CD14-positive monocyte (primary cell): ENCODE measurements at places on chromosomes 7 and 10. TPM values are rescaled to one million over a fixed set of nuclear protein-coding genes. Genes with fewer than 3 reads are reported as not detected.
A peak's percentile ranks its signal among the peaks of the same experiment; 100 is the strongest.

FAM25C gene
- not detected for polyA plus RNA-seq

FFAR4 gene
- polyA plus RNA-seq: 0.97 TPM

PDAP1 gene
- 16.2 TPM for polyA plus RNA-seq

APBB1IP gene
- 24.6 TPM for polyA plus RNA-seq

ADCYAP1R1 gene
- polyA plus RNA-seq: not detected in 2 replicates

UNCX gene
- polyA plus RNA-seq: not detected

SEC31B gene
- polyA plus RNA-seq: 0.05 TPM

SDK1 gene
- not detected for polyA plus RNA-seq

SLC29A4 gene
- polyA plus RNA-seq: 0.10 and 0.29 TPM in 2 replicates

MALRD1 gene
- not detected for polyA plus RNA-seq

BET1 gene
- polyA plus RNA-seq: 8.2 TPM

DNA sequence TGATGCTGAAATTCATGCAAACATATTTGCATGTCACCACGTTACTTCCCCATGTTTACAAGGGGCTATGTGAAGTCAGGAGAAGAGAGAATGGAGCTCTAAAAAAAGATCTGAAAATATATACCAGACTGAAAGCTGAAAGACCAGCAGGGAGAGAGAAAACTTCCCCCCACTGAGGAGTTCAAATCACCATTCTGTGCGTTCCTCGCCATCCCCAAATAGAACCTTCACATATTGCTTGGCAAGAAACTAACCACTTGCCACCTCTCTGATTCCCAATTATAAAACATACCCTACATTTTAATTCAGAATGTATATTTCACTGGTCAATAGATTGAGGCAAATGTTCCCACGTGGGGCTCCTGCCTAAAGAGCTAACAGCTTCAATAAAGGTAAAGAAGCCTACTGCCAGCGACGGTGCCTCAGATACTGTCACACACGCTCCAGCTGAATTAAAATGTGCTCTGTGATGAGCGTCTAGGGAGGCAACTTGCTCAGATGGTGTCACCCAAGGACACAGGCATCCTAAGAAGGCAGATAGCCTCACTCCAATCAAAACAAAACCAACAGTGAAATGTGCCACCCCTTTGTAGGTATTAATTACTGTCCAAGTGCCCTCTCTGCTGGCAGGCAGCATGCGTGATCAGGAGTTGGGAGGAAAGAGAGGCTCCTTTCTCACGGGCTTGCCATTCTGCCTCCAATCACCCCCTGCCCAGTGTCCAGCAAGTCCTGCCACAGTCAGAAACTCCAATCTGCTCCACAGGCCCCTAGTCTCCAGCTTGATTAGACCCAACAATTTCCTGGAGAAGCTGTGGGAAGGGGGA lies 298.2 kb downstream of the GRID1 start:
- no peak for DNase-seq

DNA sequence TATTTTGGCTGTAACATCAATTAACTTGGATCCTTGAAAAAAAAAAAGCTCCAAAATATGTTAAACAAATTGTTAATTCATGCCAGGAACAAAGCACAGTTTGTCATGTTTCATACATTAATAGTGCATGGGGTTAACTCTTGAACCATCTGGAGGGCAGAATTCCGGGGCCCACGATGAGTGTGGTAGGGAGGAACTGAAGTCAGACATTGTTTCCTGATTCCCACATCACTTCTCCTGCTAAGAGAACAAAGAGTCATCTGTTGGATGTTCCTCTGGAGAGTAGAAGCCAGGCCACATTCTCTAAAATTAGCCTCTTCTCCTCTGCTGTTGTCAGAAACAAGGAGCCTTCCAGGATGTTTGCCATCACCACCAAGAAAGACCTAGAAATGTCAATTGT lies 54.6 kb downstream of the TMEM178B start:
- DNase-seq: no peak

GRCh38 chr10:29895456-29895855 lies 163.9 kb downstream of the JCAD start:
- no peak for DNase-seq

- no peak for DNase-seq
Observed at GRCh38 chr7:151187409-151188251, 580 bp upstream of the ASB10 start.

DNA sequence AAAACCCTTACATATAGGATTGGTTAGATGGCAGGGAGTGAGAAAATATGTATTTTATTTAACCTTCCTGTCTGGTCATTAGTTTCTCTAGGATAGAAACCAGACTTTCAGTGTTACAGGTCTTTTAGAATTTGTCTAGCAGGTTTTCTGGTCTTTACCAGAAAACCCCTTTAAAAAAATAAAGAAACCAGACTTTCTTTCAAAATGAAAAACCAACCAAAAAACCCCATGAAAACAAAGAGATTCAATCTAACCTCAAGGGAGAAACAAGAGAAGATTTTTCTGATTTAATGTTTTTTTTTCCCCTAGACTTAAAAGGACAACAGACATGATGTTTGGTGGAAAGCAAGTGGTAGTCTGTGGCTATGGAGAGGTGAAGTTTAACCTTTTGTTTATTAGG lies 28.7 kb upstream of the STRIP2 start:
- DNase-seq: no peak

- no peak for DNase-seq
Observed at GRCh38 chr10:130882906-130883305, 428.6 kb downstream of the TCERG1L start.

DNA sequence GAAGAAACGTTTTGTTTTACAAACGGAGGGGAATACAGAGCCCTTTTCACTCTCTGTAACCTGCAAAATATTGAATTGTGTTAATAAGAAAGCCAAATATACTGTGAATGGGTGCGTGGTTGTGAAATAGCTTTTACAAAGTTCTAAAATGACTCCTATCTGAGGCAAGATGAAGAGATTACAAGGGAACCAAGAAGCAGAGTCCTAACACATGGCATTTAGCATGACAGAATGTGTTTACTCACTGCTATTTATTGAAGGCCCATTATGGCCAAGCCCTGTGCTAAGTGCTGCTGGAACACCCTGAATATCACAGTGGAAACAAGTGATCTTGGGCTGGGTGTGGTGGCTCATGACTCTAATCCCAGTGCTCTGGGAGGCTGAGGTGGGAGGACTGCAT lies 12.9 kb downstream of the JCAD start:
- DNase-seq: no peak

DNA sequence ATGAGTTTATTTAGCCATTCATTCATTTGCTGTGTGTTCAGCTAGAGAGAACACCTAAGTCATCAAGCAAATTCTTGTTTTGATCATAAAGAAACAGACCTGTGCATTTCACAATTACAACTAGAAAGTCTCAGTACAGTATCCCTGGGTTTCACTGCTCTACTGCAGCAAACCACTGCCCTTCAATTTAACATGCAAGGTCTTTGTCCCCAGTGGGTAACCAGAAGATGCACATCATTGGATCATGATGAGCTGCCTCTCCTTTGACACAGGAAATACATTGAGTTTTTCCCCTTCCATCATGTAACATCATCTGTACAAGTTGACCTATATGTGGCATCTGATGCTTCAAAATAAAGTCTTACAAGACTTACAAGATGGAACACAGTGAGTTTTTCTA lies 70.5 kb upstream of the MRLN start:
- no peak for DNase-seq

GRCh38 chr10:13717936-13718772 lies 131.4 kb downstream of the PRPF18 start:
- peak; percentile 29 for DNase-seq

GRCh38 chr7:88202799-88203198 lies 17.0 kb downstream of the SRI start:
- DNase-seq: no peak

DNA sequence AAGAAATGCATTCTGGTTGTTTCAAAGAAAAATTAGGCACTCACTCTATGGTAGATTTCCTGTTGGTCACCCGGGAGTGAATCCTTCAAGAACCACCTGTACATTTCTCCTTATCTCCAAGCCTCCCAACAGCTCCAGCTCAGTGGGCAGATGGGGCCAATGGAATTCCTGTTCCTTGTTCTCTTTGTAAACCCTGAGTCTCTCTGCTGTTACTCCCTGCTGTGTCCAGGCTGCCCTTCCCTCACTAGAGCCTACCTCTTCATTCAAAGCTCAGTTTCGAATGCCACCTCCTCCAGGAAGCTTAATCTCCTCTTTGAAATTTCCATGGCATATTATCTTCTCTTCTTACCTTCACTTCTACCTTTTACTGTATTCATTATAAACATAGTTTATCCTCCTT lies 3.5 kb upstream of the BMPER start:
- DNase-seq: no peak

DNA sequence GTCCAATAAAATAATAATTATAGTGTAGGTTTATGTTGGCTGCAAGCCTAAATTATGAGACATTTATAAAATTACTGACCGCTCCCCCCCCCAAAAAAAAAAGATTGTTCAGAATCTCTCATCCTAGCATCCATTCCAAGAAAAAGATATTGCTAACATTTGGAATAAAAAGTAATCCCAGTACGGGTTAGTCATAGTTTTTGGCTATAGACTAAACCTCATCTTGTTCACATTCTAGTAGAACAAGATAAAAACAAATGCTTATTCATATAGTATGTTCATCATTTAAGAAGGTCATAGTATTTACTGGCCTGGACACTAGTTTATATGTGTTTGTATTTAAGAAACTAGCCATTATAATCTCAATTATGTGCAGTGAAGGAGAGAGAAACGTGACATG lies 44.0 kb downstream of the ADK start:
- DNase-seq: no peak

DNA sequence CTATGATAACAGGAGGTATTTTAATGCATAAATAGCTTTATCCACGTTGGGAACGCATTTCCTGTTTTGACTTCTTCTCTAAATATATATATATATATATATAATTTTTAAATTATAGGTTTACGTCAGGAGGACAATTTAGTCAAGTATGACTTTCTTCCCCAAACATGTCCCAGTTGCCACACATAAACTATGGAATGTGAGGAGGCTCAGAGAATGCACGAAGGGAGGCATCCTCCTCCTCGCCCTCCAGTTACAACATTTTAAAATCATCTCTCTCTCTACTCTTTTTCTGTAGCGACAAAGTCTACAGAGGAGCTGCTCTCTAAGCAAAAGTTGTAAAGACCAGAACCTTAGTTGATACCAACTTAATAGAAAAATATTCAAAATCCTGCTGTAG lies 106.9 kb upstream of the LYZL1 start:
- DNase-seq: no peak

DNA sequence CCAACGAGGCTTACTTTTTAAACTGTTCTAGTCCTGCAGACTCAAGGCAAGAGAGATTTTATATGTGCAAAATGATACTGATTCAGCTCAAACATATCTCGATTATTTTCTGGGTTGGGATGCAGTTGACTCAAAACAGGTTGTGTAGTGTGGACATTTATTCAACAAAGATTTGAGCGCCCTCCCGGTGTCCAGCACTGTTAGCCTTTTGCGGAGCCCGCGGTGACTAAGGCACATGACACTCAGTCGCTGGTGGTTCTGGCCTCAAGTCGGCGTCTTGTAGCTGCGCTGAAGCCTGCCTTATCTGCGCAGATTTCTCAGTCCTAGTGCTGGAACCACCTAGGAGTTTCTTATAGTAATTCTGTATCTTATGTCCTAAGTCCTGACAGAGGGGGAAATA lies 938 bp upstream of the CADPS2 start:
- DNase-seq: no peak

- DNase-seq: no peak
Observed at GRCh38 chr10:104307576-104308438, 30.5 kb downstream of the ITPRIP start.

GRCh38 chr10:12390733-12391132 lies 41.4 kb downstream of the CAMK1D start:
- no peak for DNase-seq

DNA sequence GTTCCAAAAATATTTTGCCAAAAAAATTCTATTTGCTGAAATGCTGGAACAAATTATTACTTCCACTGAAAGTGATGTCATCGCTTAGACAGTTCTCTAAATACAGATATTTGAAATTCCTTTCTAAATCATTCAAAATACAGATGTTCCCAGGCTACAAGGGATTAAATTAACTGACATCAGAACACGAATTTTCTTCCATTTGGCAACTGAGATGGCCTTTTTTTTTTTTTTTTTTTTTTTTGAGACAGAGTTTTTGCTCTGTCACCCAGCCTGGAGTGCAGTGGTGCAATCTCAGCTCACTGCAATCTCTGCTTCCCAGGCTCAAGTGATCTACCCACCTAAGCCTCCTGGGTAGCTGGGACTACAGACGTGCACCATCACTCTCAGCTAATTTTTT lies 57.0 kb downstream of the P4HA1 start:
- no peak for DNase-seq

DNA sequence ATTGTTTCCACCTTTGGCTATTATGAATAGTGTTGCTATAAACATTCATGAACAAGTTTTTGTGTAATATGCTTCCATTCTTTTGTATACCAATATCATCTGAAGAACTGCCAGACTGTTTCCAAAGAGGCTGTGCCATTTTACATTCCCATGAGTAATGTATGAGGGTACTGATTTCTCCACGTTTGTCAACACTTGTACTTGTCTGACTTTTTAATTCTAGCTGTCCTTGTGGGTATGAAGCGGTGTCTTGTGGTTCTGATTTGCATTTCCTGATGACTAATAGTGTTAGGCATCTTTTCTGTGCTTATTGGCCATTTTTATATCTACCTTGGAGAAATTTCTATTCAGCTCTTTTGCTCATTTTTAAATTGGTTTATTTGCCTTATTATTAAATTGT lies 52.8 kb downstream of the LSMEM1 start:
- no peak for DNase-seq

- DNase-seq: no peak
Observed at GRCh38 chr7:100951172-100951571, 1.8 kb downstream of the MUC3A start.

DNA sequence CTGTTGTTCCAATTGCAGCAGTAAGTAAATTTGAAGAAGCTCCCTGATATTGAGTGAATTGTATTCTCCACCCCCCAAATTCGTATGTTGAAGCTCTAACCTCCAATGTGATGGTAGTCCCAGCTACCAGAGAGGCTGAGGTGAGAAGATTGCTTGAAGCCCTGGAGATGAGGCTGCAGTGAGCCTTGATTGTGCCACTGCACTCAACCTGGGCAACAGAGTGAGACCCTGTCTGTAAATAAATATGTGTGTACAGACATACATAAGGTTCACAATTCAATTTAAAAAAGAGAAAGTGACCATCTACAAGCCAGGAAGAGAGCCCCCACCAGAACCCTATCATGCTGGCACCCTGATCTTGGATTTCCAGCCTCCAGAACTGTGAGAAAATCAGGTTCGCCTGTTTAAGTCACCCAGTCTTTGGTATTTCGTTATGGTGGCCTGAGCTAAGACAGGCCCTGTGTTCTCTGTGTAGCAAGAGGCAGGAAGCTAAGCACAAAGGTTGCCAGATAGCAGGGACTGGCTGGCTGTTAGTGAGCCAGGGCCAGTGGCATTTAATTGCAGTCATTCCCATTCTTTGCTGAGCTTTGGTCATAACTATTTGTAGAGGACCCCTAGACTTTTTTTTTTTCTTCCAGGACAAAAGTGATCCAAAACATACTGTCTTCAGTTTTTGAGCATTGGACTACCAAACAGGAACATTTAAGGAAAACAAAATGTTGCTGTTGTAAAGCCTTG lies 45.6 kb downstream of the AUTS2 start:
- DNase-seq: no peak

GRCh38 chr7:54749200-54749599 lies 9.8 kb downstream of the SEC61G start:
- no peak for DNase-seq

- DNase-seq: peak; percentile 63
Observed at GRCh38 chr10:132627666-132628531, 90.3 kb downstream of the INPP5A start.
